Anterior cingulate cortex (tissue), 58 donors: ENCODE measurements at places on chromosomes 16 and 17.

DNA sequence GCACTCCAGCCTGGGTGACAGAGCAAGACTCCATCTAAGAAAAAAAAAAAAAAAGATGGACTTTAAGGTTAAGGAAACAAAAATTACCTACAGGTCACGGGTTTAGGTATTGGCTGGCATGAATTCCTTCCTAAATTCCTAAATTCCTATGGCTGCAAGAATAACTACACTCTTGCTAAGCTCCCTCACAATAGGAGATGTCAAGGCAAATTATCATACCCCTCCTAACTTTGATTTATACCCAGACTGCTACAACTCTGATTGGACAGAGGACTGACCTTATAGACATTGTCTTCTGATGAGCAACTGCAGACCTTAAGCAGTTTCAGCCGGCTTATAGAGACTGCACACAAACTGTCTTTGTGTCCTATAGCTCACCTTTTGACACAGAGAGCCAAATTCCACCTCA, 25.1 kb upstream of the TMC7 start:
- DNase-seq = no peak

DNA sequence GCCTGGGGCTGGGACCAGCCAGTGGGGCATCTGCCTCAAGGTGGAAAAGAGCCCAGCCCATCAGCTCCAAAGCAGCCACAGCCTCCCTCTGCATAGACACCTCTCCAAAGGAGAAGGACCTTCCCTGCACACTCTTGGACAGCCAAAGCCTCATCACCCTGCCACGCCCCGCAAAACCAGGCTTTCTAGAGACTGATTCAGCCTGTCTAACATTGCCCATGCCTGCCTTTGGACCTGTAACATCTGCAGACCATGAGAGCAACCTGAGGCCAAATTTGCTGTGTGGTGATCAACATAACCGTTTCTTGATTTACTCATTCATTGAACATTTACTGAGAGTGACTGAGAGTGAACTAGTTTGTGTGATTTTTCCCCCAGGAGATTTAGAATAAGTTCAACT, 219.7 kb upstream of the HSBP1 start:
- DNase-seq = no peak

DNA sequence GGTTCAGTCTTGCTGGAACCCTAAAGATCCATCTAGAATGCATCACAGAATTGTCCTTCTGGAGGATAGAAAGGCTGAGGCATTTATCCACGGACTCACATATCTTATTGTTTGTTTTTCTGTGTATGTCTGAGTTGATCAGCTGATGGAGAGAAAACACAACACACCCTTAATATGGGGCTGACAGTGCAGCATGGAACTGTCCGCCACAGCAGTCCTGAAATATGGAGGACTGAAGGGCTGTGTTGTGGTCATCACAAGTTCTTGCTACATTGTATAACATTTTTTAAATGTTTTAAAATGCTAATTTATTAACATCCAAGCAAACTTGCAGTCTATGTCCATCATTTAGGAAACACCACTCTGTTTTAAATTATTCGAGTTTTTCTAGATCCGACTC, 448.9 kb upstream of the ERCC4 start:
- no peak for DNase-seq

- DNase-seq = no peak
Measured at GRCh38 chr17:71023249-71024030, 854.1 kb downstream of the KCNJ2 start.

DNA sequence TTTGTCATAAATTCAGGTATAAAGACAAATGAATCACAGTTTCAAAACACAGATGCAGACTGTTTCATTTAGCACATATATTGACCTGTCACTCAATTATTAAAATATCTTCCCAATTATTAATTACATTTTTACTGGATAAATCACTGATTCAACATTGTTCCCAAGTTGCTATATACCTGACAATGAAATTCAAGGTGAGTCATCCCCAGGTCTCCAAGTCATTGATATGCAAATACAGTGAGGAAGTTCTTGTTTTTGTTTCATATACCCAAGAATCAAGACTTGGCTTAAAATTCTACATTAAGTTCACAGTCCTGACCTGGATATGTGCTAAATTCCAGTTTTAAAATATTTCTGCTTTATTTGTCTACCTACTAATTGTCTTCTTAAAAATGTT, 599.3 kb upstream of the PSMD7 start:
- DNase-seq = no peak

DNA sequence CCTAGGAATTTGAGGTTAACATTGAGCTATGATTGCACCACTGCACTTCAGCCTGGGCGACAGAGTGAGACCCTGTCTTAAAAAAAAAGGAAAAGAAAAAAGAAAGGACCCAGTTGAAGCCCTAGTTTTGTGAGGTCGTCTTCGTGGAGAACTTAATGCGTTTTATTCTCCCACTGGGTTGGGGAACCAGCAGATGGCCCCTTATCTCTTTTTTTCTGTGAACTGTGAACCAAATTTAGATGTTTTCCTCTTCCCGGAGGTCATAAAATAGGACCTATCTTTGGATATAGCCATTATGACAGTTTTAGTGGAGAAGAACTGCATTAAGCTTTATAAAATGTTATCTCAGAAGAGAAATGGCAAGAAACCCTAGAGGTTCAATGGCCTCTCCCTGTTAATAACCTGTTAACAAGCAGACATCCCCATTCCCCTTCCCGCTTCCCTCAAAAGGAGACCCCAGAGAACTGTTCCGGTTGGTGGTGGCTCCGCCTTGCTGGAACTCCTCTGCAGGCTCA, 23.5 kb downstream of the KIAA0513 start:
- DNase-seq = no peak

- DNase-seq = no peak
Measured at GRCh38 chr16:84595052-84595481, 22.8 kb downstream of the COTL1 start.

- DNase-seq = no peak
Measured at GRCh38 chr17:36931697-36932382, 5.4 kb upstream of the LHX1 start.

DNA sequence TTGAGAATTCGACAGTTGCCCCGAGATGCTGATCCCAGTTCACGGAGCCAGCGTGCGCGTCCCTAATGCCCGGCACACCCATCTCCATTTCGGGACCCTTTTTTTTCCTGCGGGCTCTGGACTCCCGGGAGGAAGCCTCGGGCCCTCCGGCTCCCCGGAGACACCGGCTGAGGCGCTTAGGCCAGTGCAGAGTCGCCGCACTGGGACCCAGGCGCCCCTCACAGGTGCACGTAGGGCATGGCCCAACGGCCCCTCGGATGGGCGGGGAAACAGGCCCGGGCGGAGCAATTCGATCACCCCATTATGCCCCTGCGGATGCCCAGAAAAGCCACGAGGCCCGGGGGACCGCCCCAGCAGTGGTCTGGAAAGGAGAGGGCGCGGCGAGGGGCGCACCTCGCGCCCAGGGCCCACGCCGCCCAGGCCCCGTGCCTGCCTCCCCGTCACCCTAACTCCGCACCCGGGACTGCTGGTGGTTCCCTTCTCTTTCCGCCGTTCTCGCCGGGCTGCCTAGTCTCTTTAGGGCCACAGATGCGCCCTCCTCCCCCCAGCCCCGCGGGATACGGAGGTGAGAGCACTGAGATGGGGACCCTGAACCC, 18.5 kb upstream of the ZFHX3 start:
- DNase-seq = no peak

DNA sequence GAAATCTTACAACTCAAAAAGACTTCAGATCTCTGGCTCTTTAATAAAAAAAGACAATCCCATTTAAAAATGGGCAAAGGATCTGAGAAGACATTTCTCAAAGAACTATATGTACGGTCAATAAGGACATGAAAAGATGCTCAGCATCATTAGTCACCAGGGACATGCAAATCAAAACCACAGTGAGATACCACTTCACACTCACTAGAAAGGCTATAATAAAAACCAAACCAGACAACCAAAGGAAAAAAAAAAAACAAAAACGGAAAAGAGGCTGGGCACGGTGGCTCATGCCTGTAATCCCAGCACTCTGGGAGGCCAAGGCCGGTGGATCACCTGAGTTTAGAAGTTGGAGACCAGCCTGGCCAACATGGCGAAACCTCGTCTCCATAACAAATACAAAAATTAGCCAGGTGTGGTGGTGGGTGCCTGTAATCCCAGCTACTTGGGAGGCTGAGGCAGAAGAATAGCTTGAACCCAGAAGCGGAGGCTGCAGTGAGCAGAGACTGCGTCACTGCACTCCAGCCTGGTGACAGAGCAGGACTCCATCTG, 1.7 kb upstream of the NPIPB7 start:
- DNase-seq = no peak
